ENCODE measurements at places on chromosomes 11 and 22. TPM values are rescaled to one million over a fixed set of nuclear protein-coding genes. Genes with fewer than 3 reads are reported as not detected.

DNA sequence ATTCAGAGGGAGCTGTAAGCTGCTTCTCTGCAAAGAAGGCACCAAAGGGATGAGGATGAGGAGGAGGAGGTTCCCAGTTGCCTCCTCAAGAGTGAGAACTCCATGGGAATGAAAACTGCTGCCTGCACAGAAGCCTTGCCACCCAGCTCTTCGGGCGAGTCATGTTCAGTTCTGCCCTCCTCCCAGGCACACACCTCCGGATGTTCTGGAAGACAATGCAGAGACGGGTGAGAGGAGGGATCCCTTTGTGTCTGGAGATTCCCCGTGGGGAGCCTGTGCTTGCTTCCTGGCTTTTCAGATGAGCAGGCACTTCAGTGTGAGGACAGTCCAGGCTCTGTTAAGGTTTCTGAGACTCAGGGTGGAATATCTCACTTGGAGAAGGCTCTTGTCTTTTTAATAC is 295.6 kb downstream of the DDX10 start:
- no peak for DNase-seq

GRCh38 chr22:16922076-16922475 is 85.9 kb downstream of the GAB4 start:
- DNase-seq, result no peak

GRCh38 chr22:43004362-43005035 is 10.4 kb downstream of the PACSIN2 start:
- DNase-seq, result no peak

DNA sequence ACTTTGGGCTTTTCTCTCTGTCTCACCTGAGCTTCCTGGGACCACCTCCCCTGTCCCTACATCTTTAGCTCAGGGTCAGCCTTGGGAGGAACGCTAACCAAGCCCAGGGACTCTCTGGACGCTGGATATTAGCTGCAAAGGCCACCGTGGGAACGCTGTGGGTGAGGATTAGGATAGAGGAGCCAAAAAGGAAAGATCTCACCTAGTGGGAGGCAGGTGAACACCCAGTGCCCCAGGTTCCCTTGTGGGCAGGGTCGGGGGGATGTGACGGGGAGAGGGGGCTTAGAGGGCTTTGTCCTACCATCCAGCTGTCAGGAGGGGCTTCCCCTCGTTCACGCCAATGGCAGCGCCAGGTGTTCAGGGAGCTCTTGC is 50.2 kb downstream of the LINC01488 start:
- no peak for DNase-seq

PATE4 gene
- not detected for total RNA-seq

Data from activated T-cell treated with anti-CD3 and anti-CD28 coated beads, Interleukin-2, amount 50 U/mL, for 4 hours (primary cell).